ENCODE measurements at places on chromosomes 6 and 20.

DNA sequence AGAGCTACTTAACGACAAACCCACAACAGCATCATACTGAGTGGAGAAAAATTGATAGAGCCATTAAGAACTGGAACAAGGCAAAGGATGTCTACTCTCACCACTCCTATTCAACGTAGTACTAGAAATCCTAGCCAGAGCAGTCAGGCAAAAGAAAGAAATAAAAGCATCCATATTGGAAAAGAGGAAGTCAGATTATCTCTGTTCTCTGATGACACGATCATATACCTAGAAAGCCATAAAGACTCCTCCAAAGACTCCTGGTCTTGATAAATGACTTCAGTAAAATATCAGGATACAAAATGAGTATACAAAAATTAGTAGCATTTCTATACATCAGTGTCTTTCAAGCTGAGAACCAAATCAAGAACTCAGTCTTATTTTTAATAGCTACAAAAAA, 17.0 kb upstream of the FHL5 start:
- no peak for DNase-seq

DNA sequence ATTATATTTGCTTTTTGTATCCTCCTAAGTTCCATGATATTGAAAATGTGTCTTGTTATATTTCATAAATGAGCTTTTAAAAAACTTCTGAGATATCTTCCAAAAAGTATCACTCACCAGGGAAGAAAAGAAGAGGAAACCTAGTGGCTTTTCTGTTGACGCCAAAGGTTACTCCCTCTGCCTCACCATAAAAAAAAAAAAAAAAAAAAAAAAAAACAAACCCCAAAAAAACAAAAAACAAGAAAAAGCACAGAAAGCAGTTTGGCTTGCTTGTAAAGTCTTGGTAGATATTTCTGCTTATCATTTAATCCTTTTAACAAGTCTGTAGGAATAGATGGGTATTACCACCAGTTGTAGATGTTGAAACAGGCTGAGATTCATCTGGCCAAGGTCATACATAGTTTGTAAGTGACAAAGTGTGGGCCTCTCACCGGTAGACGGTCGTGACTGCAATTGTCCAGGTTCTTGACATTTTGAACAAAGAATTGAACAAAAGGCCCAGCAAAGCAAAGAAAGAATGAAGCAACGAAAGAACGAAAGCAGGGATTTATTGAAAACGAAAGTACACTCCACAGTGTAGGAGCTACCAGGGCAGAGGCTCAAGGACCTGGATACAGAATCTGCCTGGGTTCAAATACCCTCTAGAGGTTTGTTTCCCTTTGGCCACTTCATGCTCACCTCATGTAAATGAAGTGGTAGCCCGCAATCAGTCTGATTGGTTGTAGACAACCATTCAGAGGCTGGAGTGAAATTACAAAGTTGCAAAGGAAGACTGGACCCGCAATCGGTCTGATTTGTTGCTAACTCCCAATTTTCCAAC, 11.6 kb upstream of the ELOVL5 start:
- DNase-seq: no peak

DNA sequence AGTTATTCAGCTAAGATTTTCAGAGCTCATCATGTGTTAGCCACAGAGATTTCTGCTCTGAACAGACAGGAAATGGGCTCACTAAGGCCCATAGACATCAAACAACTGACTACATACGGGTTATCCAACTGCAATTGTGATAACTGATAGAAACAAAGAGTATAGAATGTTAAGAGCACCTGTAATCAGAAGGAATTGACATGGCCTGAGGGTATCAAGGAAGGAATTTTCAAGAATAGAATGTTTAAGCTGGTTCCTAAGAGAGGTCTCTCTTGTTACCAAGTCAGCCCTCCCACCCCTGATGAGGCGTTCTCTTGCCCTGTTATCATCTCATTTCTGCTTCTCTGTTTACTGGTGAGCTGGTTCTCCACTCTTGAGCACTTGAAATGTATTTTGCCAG, at the start of gene MEI4:
TSS of gene MEI4 (plus strand) at position 301 of the 400 bp plus-strand sequence. CDS start 37,633 bp downstream, outside the sequence.
- no peak for DNase-seq

DNA sequence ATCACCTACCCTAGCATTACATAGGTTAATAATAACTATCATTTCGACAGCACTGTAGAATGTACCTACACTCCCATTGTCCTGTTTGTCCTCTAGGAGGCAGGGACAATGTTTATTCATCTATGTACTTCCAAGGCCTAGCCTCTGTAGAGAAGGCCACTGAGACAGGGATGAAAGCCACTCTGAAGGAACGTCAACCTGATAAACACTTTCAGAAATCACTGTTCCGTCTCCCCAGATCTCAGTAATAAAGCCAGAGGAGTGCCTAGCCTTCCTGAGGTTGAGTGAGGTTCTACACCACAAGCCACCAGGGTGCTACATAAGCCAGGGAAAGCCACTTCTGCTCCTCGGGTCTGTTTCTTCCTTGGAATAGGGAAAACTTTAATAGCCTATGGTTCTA, 44.8 kb downstream of the POPDC3 start:
- DNase-seq: no peak

GRCh38 chr6:143598466-143599080, 79.2 kb upstream of the PHACTR2 start:
- no peak for DNase-seq

DNA sequence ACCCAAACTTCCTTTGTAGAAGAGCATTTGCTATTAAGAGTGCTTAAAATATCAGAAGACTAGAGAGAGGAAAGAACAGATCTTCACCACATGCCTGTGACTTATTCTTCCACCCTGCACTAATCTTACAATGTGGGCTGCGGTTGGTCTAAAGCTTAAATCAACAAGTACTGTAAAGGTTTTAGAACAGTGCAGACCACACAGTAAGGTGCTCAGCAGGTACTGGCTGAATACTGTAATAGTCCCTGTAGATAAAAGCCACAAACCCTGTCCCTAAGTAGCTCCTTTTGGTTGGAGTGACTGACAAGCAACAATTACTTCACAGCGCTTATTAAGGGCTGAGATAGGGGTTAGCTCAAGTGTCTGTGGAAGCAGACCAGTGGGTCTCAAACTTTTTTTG, 972 bp upstream of the PHF3 start:
- peak; percentile 76 for DNase-seq

DNA sequence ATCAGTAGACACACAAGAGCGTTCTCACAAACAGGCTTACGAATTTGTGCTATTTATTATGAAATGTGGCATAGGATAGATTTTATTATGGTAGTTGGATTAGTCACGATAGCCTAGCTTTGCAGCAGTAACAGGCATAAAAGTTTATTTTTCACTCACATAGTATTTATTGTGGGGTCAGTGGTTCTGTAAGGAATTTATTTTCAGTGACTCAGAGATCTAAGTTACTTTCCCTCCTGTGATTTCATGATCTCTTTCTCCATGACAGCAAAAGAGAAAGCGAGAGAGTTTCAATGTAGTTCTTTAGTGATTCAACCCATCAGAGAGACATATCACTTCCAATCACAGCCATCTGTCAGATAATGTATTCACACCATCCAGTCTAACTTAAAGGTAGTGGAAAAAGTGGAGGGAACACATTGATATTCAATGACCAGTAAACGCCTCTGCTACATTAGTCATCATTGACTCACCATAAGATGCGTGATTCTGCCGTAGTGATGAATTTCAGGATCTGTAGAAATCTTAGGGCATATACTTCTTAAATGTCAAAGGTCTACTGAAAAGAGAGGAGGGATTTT, 605.5 kb downstream of the HDGFL1 start:
- DNase-seq: no peak

DNA sequence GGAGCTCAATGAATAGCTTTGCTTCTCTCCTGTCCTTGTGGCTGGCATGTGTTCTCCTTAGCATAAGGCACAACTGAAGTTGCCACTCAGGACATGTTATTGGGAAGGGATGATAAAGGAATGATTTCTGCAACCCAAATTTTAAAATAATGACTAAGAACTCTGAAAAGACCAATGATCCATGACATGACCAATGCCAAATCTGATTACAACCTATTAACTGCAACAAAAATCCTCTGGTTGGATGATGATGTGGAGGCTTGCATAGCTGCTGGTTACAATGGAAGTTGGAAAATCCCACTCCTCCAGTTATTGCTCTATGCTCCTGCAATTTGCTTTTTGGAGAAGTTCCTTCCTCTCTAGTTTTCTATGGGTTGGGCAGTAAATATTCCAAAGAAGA, 63.4 kb upstream of the FBXL4 start:
- no peak for DNase-seq

DNA sequence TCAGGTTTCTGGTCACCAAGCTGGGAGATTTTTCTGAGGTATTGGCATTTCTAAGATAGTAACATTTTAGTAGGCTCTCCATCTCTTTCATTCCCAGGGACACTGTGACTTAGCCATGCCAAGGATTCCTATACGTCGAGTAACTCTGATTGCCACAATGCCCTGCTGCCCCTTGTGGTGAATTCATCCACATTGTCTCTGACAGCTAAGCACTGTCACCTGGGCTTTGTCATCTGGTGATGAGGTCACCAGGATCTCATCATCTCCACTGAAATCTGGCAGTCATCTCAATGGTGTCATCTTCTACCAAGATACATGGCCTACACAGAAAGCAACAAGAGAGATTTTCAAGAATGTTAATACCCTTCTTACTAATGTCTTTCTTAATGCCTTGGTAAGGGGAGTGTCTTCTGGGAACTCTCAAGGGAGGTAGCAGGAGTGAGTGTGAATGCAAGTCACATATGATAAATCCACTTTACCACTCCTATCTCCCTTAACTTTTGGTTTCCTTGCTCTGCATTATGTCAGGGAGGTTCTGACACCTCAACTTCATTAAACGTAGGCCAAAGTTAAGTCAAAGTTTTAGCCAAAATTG, 246.7 kb downstream of the CD109 start:
- no peak for DNase-seq

- no peak for DNase-seq
Measured at GRCh38 chr20:43658723-43659419, 8.0 kb upstream of the MYBL2 start.

DNA sequence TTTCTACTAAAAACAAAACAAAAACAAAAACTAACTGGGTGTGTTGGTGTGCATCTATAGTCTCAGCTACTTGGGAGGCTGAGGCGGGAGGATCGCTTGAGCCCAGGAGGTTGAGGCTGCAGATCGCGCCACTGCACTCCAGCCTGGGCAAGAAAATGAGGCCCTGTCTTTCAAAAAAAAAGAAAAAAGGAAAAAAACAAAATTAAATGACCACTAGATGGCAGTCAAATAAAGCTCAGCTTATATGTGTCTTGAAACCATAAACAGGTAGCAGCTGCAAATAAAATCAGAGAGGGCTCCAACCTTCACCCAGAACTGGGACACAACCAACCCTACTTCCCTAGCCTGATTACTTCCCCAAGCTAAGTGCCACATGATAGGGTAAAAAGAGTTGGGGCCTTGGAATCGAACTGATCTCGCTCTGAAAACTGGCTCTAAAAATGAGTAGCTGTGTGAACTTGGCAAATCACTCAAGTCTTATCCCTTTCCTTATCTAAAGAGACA, 67.1 kb upstream of the ADGRF4 start:
- DNase-seq: peak; percentile 56

DNA sequence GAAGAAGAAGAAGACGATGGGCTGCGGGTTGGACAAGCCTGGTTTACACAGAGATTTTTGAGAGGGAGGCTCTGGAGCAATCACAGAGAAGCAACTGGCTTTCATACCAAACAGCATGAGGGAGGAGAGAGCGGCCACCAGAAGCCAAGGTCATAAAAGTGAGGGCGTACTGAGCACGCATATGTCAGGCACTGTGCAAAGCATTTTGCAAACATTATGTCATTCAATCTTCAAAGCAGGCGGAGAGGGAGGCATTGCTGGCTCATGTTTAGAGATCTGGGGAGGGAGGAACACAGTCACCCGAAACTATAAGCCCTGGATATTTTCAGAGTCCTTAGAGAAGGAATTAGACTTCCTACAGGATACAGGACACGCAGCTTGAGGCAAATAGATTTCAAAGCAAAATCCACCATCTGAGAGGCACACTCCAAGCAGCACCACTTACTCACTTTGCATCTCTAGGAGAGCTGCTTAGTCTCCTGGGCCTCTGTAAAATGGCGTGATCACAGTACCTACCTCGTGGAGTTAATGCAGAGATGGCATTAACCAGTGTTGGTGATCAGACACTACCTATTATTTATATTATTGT, 24.6 kb downstream of the RAMACL start:
- DNase-seq: no peak

DNA sequence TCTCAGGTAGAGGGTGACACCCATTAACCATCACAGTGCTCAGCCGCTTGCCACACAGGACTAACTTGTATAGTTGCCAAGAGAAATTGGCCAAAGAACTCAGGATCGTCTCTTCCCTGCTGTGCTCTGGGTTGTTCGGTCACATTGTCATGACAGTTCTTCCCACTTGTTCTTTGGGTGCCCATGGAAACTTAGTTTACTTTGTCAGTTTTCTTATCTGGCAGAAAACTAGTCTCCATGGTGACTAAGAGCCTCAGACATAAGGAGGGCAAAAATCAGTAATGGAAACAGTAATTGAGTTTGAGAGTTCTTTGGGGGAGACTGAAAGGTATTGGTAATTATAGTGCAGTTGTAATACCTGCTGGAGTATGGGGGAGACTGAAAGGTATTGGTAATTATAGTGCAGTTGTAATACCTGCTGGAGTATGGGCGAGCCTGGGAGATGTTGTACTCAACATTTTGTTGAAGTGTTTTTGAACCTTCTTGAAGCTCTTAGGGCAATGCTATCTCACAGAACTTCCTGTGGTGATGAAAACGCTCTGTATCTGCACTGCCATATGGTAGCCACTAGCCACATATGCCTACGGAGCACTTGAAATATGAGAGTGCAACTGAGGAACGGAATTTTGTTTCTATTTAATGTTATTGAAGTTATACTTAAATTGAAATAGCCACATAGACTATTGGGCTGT, 95.2 kb upstream of the HDGFL1 start:
- no peak for DNase-seq

DNA sequence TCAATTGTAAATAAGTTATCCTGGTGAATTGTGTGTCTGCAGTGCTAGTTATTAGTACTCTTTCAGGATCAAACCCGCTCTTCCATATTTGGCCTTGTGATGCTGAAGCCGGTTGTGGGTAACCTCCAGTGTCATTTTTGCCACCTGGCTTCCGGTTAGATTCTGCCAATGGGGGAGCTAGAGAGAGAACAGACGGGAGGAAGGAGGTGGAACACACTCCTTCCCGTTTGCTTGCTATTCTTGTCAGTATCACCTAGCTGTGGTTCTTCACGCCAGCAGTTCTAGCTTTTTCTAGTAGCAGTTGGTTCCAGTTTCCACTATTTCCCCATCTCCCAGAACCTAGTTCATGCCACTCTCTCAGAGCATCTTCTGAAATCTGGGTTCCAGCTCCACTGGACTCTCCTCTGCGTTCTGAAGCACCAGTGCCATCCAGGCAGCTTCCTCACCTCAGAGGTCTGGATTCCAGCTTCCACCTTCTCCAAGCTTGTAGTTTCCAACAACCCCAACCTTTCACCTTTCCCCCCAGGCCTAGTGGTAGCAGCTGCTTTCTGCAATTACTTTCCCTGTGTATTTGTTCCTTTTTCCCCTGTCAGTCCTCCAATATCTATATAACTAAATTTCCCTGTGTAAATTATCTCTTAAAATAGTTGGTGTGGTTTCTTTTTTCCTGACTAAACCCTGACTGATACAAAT, 46.9 kb upstream of the LOC128125822 start:
- no peak for DNase-seq

GRCh38 chr6:15320693-15321092, 74.8 kb downstream of the JARID2 start:
- no peak for DNase-seq

All from brain (organoid and tissue), 16 donors.